ENCODE measurements at places on chromosomes 7 and 10.

DNA sequence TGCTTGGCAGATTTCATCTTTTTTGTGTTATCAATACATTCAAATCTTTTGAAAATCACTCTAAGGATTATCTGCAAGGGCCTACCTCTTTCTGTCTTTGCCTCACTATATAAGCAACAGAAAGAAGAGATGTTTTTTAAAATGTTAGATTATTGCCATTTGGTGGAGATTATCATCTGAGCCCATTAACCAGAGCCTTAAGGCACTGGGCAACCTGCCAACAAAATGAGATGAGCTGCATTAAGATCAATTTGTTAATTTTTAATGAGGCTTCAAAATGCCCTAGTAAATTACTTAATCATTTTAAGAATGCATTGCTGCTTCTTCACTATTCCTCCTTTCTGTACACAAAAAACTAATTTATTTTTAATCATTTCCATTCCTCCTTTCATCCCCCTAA, 314.1 kb downstream of the SNX13 start:
- no peak for DNase-seq

DNA sequence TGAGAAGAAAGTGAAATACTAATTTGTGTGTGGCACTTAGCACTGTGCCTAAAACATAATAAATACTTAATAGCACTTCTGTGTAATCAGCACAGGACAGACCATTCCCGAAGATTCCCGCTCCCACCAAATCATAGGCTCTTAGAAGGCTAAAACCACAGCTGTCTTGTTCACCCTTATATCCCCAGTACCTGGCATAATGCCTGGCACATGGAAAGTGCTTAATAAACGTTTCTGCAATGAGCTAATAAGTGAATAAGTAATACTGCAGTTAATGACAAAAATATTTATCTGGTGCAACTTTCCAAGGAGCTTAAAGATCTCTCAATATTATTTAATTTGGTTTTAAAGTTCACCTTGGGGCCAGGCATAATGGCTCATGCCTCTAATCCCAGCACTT, 43.2 kb downstream of the MTURN start:
- no peak for DNase-seq

GRCh38 chr7:31478721-31479120, 35.2 kb upstream of the ITPRID1 start:
- no peak for DNase-seq

DNA sequence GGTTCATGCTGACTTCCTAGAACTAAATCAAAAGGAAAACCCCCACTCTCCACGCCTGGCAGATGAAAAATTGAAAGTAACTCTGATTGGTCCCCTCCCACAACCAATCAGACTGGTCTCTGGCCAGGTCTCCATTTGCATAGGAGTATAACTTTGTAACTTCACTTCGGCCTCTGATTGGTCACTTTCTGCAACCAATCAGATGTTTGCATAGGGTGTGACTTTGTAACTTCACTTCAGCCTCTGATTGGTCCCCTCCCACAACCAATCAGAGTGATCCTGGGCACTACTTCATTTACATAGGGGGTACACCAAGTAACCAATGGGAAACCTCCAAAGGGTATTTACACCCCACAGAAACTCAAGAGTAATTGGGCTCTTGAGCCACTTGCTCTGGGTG, 306.6 kb upstream of the PFKP start:
- DNase-seq: no peak

GRCh38 chr7:98423043-98423442, 22.2 kb upstream of the BAIAP2L1 start:
- no peak for DNase-seq

DNA sequence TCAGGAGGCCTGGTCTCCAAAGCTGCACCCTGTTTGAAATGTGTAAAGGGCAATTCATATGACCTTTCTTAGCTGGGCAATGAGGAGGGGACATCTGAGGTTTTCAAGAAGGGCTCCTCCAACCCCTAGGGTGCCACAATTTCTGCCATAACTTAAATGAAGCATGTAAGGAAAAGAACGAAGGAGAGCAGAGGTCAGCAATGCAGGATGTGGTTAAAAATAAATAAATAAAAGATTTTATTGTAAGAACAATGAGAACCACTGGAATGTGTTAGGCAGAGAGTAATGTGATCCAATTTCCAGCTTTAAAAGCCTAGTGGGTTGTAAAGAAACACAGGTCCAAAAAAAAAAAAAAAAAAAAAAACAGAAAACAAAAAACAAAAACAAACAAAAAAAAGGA, 673.1 kb downstream of the TNS3 start:
- DNase-seq: no peak

- no peak for DNase-seq
Observed at GRCh38 chr7:28840592-28840995, 117.5 kb downstream of the TRIL start.

DNA sequence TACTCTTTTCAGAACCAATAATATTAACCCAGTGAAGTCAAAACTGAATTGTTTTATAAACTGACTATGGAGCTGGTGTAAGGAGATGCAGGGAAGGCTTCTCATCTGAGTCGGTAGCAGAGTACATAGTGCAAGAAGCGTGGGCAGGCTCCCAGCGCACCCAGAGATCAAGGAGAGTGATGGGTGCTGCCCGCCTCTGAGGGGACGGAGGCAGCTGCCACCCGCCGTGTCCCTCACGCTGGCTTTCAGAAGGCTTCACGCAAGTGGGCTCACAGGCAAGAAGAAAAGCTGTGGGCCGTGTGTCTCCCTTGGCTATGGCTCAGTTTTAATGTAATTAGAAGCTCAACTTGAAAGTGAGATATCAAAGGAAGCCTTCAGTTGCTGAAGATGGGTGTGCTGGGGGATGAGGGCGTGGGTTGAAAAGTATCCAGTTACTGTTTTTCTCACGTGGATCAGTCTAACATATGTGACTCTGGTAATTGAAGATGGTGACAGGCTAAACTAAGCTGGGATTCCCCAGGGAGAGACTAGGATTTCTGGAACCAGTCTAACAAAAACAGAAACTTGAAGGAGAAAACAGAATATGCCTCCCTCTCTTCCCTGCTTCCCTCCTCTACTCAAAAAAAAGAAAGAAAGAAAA, 159.9 kb downstream of the MGMT start:
- DNase-seq: no peak

DNA sequence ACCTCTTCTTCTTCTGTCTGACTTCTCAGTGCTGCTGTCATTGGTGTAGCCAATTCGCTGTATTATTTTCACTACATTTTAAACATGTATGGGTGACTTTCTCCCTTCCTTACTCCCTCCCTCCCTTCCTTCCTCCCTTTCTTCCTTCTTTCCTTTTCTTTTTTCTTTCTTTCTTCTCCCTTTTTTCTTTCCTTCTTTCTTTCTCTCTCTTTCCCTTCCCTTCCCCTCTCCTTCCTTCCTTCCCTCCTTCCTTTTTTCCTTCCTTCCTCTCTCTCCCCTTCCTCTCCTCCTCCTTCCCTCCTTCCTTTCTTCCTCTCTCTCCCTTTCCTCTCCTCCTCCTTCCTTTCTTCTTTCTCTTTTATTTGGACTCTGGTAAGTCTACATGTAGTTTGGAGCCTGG, 240.8 kb downstream of the GATA3 start:
- no peak for DNase-seq

GRCh38 chr10:6164271-6165095, 38.2 kb upstream of the PFKFB3 start:
- no peak for DNase-seq
